ENCODE measurements at places on chromosomes 13 and 19. TPM values are rescaled to one million over a fixed set of nuclear protein-coding genes. Genes with fewer than 3 reads are reported as not detected.

Gene ZNF628
- total RNA-seq: 11.5 TPM

Gene ZNF845
- 13.0 TPM for total RNA-seq

Gene EBPL
- 26.0 TPM for total RNA-seq

Gene LGALS14
- total RNA-seq: not detected

- H3K36me3 ChIP-seq: no peaks in the 10 kb centered on the region
- no peak for DNase-seq
- H3K4me1 ChIP-seq: no peaks in the 10 kb centered on the region
Observed at GRCh38 chr13:84567848-84568247, 685.6 kb upstream of the SLITRK1 start.

DNA sequence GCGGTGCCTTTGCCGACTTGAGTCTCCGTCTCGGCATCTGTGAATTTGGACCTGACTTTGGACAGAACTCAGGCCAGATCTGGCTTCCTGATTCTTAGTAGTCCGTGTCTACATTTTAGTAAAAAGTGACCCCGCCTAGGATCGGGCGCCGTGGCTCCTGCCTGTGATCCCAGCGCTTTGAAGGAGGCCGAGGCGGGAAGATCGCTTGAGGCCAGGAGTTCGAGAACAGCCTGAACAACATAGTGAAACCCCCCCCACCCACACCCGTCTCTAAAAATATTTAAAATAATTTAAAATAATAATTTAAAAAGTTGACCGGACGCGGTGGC, 849 bp upstream of the TCF3 start:
- peaks cover 2% of the 10 kb centered on the region for H3K27me3 ChIP-seq
- no peak for DNase-seq
- peaks cover 11% of the 10 kb centered on the region for H3K4me1 ChIP-seq
- peaks cover 2% of the 10 kb centered on the region for H3K36me3 ChIP-seq
- H3K27ac ChIP-seq: peak overlapping the region; percentile 90

DNA sequence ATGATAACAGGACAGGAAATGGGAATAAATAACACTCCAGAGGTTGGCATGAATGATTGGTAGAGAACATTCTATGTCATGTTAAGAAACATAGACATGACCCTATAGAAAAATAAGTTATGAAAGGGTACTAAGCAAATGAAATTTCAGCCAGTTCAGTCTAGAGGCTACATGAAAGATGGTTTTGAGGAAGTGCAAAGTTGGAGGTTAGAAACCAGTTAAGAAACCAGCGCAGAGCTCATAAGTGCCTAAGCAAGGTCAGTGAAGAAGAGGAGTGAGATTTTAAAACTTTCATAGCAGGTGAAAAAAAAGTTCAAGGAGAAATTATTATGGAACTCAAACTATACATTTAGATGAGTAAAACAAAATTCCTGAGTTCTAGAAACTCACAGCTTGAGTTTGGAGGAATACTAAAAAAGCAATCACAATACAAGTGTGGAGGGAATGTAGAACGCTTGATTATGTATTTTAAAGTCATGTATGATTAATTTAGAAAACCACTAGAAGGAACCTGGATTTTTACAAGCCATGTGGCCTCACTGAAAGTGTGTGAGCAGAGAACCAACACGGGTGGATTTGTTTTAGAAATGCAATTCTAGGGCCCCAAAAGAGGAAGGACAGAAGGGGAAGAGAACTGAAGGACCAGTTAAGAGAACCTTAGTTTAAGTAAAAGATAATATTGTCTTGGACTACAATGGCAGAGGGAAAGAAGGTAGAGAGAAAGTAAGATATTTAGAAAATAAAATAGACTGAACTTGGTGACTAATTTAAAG, 162.4 kb downstream of the PCDH20 start:
- no peak overlapping the region for H3K27ac ChIP-seq
- no peaks in the 10 kb centered on the region for H3K27me3 ChIP-seq
- no peak for DNase-seq
- no peaks in the 10 kb centered on the region for H3K4me1 ChIP-seq

- H3K27me3 ChIP-seq: no peaks in the 10 kb centered on the region
- H3K4me1 ChIP-seq: no peaks in the 10 kb centered on the region
- no peak overlapping the region for H3K27ac ChIP-seq
- DNase-seq: no peak
- H3K36me3 ChIP-seq: no peaks in the 10 kb centered on the region
Observed at GRCh38 chr13:35941374-35941773, 189.8 kb downstream of the DCLK1 start.

GRCh38 chr19:39923862-39924261, 10.6 kb downstream of the FCGBP start:
- no peaks in the 10 kb centered on the region for H3K4me1 ChIP-seq
- no peak overlapping the region for H3K4me3 ChIP-seq
- H3K27ac ChIP-seq: no peak overlapping the region
- peaks cover 7% of the 10 kb centered on the region for H3K36me3 ChIP-seq

GRCh38 chr13:85278851-85279250, 520.4 kb downstream of the SLITRK6 start:
- no peak overlapping the region for H3K27ac ChIP-seq
- no peaks in the 10 kb centered on the region for H3K27me3 ChIP-seq
- no peaks in the 10 kb centered on the region for H3K36me3 ChIP-seq
- DNase-seq: no peak

DNA sequence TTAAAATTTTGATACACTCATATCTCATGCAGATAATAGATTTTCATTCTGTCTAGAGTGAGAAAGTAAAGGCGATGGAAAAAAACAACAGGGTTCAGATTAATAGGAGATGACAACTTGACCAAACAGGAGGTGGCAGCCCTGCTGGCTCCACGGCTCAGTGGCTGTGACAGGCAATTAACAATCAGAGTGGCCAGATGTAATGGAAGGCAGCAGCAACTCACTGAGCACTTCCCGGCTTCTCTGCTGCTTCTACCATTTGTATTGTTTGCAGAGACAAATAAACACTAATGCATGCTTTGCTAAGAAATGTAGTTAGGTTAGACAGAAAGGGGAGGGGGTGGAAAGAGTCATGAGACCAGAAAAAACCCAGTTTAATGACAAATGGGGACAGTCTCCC, 473.0 kb upstream of the SLC10A2 start:
- no peaks in the 10 kb centered on the region for H3K4me1 ChIP-seq
- H3K27me3 ChIP-seq: no peaks in the 10 kb centered on the region
- no peak overlapping the region for H3K27ac ChIP-seq
- no peak for DNase-seq

DNA sequence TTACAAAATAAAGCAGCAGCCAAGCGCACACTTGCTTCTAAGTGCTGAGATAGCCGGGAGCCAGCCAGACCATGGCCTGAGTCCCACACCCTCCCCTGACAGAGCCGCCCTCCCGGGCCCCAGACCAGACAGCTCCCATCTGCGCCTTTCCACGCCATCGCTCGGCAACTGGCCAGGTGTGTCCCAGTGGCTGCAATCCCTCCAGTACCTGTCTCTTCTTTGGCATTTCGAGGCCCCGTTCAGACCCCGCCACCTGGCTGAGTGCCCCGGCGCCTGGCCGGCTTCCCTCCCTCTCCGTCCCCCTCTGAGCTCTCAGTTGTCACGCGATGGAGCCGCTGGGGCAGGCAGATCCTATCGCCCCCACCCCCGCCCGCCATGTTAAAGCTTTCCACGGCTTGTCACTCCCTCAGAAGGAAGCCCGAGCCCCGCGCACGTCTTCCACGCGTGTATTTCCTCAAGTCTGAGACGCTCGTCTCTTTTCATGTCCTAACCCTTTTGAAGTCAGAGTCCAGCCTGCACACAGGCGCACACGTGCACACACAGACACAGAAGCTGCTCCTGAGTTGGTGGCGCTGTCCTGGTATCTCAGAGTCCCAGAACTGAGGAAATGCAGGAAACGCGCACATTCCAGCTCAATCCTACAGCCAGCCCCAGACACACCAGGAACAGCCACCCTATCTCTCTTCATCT, 7.9 kb downstream of the MLLT1 start:
- DNase-seq: no peak
- peak overlapping the region; percentile 62 for H3K27ac ChIP-seq
- H3K36me3 ChIP-seq: peaks cover 2% of the 10 kb centered on the region
- peaks cover 14% of the 10 kb centered on the region for H3K4me1 ChIP-seq

- no peak overlapping the region for H3K27ac ChIP-seq
- H3K4me3 ChIP-seq: no peak overlapping the region
- no peaks in the 10 kb centered on the region for H3K4me1 ChIP-seq
- no peaks in the 10 kb centered on the region for H3K36me3 ChIP-seq
- DNase-seq: no peak
Observed at GRCh38 chr13:65826657-65827056, 1403.5 kb downstream of the PCDH9 start.

GRCh38 chr13:113489549-113490495, 689 bp downstream of the DCUN1D2 start:
- H3K4me1 ChIP-seq: peaks cover 39% of the 10 kb centered on the region
- peak overlapping the region; percentile 81 for H3K27ac ChIP-seq
- peaks cover 12% of the 10 kb centered on the region for H3K36me3 ChIP-seq
- peak overlapping the region; percentile 85 for H3K4me3 ChIP-seq

DNA sequence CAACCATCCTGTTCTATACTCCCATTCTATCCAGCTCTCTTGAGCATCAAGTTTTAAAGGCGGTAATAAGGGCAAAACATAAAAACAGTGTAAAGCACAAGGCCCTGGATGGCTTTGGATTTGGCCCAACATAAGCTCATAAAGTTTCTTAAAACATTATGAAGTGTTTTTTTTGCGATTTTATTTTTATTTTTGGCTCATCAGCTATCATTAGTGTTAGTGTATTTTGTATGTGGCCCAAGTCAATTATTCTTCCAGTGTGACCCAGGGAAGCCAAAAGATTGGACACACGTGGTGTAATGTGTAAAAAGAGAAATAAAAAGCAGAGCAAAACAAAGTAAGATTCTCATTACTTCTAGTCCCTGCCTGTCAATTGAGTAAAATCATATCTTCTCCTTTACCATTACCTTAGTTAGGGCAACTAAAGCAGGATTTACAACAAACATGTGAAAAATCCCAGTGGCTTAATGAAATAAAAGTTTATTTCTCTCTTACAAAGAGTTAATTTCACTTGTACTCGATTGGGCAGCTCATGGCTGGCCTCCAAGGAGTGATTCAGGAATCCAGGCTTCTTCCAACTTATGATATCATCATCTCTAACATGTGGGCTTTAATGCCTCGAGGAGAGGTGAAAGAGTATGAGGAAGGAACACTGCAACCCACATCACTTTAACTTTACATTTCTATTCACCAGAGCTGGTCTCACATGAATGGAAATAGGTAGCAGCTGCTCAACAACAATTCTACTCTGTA, 725.2 kb upstream of the SLITRK1 start:
- no peak overlapping the region for H3K27ac ChIP-seq
- H3K27me3 ChIP-seq: no peaks in the 10 kb centered on the region
- no peak overlapping the region for H3K4me3 ChIP-seq
- H3K36me3 ChIP-seq: no peaks in the 10 kb centered on the region
- no peaks in the 10 kb centered on the region for H3K4me1 ChIP-seq

DNA sequence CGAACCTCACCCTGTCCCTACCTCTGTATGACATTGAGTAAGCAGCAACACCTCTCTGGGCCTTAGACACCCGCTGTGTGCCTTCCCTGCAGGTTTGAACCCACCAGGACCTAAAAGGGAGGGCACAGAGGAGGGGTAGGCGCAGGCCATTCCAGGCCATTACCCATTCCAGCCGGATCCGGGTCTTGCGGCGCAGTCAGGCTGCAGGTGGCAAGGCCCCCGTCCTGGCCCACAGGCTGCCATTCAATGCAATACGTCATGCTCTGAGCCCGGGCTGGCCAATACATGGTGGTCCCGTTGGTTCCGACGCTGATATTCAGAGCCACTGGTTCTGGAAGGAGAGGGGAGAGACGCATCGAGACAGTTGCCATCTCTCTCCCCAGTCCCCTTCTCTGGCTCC, 17.4 kb downstream of the IL12RB1 start:
- H3K4me3 ChIP-seq: no peak overlapping the region
- DNase-seq: no peak
- H3K4me1 ChIP-seq: peaks cover 12% of the 10 kb centered on the region
- no peaks in the 10 kb centered on the region for H3K27me3 ChIP-seq

DNA sequence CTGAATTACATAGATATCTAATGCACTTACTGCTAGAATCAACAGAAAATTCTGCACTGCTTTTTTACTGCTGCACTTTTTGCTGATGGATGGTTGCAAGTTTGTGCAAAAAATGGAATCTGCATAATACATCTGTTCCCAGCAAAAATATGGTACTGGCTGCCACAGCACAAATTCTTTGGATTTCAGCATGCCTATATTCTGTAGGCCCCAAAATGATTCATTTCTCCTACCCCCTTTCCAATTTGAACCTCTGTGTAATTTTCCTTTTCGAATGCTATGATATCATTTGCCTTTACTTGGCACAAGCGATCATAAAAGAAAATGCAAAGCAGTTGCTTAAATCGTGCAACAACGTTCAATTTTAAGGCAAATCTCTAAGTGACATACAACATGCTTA, 524.2 kb upstream of the NBEA start:
- H3K27me3 ChIP-seq: no peaks in the 10 kb centered on the region
- H3K4me3 ChIP-seq: no peak overlapping the region
- no peaks in the 10 kb centered on the region for H3K4me1 ChIP-seq
- H3K36me3 ChIP-seq: no peaks in the 10 kb centered on the region
- DNase-seq: no peak

- H3K27ac ChIP-seq: no peak overlapping the region
- no peak overlapping the region for H3K4me3 ChIP-seq
- peaks cover 3% of the 10 kb centered on the region for H3K27me3 ChIP-seq
Observed at GRCh38 chr13:36559375-36559774, 114.4 kb upstream of the SERTM1 start.

DNA sequence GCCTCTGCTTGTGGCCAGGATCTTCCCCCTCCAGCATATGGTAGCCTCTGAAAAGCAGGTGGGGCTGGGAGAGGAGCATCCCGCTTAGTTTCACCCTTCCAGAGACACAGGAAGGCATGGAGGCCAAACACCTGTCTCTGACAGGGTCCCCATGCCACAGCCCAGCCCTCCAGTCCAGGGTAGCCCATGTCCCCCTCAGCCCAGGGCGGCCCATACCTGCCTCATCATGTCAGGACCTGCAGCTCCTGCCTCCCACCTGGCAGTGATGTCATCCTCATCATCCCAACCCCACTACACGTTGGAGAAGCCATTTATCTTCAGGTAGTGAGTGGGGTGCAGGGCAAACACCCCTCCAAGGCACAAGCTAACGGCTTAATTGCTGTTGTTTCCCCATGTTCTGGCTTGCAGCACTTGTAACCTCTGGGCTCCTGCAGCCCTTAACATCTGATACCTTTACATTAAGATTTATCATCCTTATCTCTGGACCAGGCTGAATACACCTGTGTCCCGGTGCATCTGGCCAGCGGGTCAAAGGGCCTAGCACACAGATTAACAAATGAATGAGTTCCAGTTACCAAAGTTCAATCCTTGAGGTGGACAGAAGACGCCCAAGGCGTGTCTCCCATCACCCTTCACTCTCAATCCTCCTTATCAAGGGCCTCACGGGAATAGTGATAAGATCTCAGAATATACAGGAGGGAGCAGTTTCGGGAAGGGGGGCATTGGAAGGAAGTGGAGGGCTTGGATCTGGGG, 22.2 kb downstream of the ZNF175 start:
- no peak for DNase-seq
- peak overlapping the region; percentile 90 for H3K4me3 ChIP-seq
- H3K27ac ChIP-seq: peak overlapping the region; percentile 53
- peaks cover 9% of the 10 kb centered on the region for H3K4me1 ChIP-seq

GRCh38 chr19:35712567-35713505, 5.0 kb upstream of the KMT2B start:
- peak overlapping the region; percentile 95 for H3K27ac ChIP-seq
- peak; percentile 79 for DNase-seq
- H3K4me1 ChIP-seq: peaks cover 52% of the 10 kb centered on the region
- H3K27me3 ChIP-seq: no peaks in the 10 kb centered on the region
- peaks cover 11% of the 10 kb centered on the region for H3K36me3 ChIP-seq
